Kidney (tissue), 22 donors: ENCODE measurements at places on chromosomes 2 and 18. TPM values are rescaled to one million over a fixed set of nuclear protein-coding genes. Genes with fewer than 3 reads are reported as not detected.

Gene UGT1A6
- 110 TPM for polyA plus RNA-seq

Gene FBXO41
- 0.49 TPM for polyA plus RNA-seq

Gene AFF3
- 0.65 TPM for polyA plus RNA-seq

Gene KCNK3
- 2.1 TPM for polyA plus RNA-seq

Gene MROH2A
- 1.8 TPM for polyA plus RNA-seq

Gene CHMP1B
- polyA plus RNA-seq: 34.5 TPM

Gene FAM124B
- 0.90 TPM for polyA plus RNA-seq

Gene EPAS1
- 142 TPM for polyA plus RNA-seq

Gene ELOA2
- polyA plus RNA-seq: not detected

Gene GAL3ST2
- 0.39 TPM for polyA plus RNA-seq

Gene IL18R1
- polyA plus RNA-seq: 3.6 TPM
